ENCODE measurements at places on chromosomes 2 and 18.

DNA sequence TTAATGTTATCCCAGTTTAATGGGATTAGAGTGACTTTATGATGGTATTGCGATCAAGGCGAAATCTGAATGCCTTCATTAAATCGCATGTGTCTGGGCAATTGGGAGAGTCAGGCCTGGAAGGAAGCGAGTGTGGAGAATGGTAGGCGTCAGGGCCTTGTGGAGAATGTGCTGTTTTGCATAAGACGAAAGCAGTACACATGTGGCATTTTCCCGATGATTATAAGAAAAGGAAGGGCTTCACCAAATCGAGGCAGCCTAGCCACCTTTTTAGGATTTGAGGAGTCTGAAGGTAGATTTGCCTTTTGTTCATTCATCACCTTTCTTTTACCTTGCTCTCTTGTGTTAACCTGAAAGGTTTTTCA is 1.0 kb downstream of the ZNF532 start:
- DNase-seq: no peak

DNA sequence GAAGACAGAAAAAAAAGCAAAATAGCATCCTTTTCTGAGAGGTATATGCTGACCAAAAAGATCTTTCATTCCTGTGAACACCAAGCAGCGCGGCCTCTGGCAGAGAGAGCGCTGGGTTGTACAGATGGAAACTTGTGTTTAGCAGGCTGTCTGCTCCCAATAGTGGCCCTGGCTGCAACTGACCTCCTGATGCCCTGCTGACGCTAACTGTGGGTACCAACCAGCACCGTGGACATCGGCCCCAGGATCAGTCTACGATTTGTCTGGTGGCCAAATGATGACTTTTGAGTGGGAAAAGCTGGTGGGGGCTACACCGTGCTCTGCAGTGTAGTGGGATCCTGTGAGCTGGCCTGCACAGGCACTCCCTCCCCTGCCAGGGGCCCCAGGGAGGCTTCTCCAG is 15.7 kb downstream of the COA5 start:
- DNase-seq: no peak

- DNase-seq: no peak
Observed at GRCh38 chr18:7470101-7470500, 97.0 kb upstream of the PTPRM start.

DNA sequence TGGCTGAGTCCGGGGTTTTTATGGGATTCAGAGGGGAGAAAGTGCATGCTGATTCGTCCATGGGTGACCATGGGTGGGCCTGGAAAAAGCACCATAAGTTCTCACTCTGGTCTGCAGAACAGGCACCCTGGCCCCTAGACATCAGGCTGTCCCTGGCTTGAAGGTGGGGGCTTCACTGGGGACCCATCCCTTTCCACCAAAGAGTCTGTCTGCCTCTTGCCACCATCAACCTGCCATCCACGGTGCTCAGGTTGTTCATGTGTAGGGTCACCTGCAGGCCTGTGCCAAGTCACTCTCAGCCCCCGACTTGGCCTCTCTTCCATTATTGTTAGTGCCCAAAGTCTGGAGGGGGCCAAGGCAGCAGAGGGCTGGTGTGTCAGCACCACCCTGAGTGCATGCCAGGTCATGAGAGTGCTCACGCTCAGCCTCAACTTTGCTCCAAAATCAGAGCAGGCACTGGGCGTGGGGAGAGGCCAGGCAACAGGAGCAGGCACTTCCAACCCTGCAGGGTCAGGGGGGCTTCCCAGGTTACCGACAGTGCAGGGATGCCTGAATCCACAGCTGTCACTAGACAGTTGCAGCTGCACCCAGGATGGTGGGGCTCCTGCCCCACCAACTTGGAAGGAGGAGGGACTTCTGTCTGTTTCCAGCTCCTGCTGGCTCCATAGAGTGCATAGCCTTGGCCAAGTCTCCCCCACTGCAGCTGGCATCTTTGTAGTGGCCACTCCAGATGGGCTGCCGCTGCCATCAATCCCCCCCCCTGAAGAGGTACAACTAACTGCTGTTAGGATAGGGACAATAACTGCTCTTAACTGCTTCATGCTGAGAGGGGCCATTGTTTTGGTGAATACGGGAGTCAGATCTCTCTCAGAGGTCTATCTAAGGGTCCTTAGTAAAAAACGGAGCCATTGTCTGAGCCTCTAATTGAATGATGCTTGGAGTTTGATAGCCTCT is 209.3 kb downstream of the AKAIN1 start:
- DNase-seq: no peak

DNA sequence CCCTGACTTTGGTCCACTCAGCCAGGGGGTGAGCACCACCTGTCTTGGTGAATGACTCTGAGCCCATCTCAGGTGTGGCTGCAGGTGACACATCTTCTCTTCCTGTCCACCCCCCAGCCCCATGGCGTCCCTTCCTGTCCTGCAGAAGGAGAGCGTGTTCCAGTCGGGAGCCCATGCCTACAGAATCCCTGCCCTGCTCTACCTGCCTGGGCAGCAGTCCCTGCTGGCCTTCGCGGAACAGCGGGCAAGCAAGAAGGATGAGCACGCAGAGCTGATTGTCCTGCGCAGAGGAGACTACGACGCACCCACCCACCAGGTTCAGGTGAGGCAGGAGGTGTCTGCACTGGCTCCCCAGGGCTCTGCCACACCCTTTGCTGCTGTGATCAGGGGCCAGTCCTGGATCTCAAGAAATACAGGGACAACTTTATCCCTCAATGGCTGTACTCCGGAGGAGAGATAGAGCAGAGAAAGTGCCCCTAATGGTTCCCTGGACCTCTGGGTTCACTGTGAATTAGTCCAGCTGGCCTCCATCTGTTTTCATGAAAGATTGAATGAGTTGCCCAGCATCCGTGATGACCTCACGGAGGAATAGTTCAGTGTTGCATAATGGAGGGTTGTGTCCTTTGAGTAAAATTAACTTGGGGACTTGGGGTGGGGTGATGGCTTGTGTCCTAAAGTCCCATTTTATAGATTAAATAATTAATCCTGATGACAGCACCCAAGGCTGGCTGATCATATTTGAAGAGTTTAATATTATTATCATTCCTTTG is at the start of gene NEU2:
Gene NEU2 (plus strand): TSS at position 122 of the 770 bp plus-strand sequence. CDS start 0 bp downstream, at position 122.
- DNase-seq: no peak

- DNase-seq: no peak
Observed at GRCh38 chr2:237294460-237294859, 119.5 kb downstream of the COL6A3 start.

- DNase-seq: no peak
Observed at GRCh38 chr2:74532222-74532621, 2.5 kb downstream of the HTRA2 start.

GRCh38 chr18:57269756-57270155 is 82.6 kb upstream of the ST8SIA3 start:
- DNase-seq: no peak

DNA sequence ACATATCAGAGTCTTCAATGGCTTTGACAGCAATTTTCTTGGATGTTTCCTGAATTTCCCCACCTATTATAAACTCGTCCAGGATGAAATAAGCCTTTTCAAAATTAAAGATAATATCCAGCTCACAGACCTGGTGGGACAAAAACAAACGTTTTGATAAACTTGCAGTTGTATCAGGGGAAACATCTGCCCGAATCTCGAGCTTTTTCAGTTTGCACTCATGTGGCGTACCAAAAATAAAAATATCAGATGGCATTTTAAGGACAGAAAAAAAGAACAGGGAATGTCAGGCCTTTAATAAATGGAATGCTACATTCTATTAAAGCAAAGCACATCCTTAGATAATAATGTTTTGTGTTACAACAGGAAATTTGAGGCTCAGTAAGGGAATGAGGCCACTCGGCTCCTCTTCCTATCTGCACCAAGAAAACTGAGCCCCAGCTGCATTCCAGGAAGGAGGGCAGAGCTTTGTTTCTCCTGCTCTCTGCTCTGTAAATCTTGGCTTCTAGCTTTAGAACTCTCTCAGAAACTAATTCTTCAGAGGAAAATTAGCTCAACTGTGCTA is 72.1 kb downstream of the AP1S3 start:
- DNase-seq: no peak

GRCh38 chr18:79191956-79192355 is 122.8 kb downstream of the ATP9B start:
- no peak for DNase-seq

DNA sequence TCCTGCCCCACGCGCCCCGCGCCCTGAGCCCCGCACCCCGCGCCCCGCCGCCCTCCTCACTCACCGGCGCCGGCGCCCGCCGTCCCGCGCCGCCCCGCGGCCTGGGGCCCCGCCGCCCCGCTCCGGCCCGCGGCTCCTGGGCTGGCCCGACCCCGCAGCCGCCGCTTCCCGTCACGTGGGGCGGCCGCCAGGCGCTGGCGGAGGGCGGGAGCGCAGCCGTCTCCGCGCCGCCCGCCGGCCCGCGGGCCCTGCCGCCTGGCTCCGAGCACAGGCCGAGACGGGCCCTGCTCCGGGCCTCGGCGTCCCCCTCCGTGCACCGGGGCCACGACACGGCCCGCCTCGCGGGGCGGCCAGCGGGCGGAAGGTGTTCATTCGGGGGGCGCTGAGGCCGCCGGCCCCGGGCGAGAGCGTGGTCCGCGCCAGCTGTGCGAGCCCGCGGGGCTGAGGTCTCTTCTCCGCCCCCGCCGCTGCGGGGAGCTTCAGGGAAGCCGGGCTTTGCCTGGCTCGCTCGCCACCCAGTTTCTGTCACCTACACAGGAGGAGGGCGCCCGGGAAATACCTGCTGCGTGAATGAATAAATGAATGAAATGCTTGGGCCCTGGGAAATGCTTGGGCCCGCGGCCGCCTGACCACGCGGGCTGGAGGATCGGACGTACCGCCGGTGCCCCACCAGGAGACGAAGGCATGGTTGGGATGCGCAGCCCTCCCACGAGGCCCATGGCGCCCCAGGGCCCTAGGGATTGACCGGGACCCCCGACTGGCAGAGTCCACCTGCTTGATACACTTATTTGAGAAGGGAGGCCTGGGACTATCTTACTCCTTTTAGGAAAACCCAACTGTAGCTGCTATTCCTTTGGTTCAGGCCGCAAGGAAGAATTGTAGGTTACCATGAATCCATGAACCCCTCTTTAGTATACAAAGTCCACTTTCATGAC is at the start of gene TGFBRAP1:
Gene TGFBRAP1 (minus strand): TSS at position 175 of the 935 bp plus-strand sequence. CDS start 21,434 bp downstream, outside the sequence.
- DNase-seq: peak; percentile 69

DNA sequence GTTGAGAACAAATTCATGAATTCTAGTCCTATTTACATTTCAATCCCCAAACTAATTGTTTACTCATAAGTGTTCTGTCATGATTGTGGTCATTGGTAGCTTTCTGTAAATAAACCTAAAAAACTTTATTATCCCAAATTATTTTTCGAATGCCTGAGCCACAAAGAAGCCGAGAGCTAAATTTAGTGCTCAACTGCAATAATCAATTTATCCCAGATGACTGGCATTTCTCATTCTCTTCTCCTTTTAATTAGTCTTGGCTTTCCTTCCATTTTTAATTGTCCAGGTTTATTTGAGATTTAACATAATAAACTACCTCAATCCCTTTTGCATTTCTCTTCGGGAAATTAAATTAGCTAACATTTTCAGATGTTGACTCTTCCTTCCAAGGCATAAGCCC is 308.3 kb downstream of the ALK start:
- no peak for DNase-seq

- no peak for DNase-seq
Observed at GRCh38 chr2:211014376-211014775, 458.0 kb downstream of the CPS1 start.

- no peak for DNase-seq
Observed at GRCh38 chr2:181420259-181421130, 36.7 kb upstream of the ITGA4 start.

GRCh38 chr2:43321446-43321845 is 95.0 kb upstream of the ZFP36L2 start:
- no peak for DNase-seq

DNA sequence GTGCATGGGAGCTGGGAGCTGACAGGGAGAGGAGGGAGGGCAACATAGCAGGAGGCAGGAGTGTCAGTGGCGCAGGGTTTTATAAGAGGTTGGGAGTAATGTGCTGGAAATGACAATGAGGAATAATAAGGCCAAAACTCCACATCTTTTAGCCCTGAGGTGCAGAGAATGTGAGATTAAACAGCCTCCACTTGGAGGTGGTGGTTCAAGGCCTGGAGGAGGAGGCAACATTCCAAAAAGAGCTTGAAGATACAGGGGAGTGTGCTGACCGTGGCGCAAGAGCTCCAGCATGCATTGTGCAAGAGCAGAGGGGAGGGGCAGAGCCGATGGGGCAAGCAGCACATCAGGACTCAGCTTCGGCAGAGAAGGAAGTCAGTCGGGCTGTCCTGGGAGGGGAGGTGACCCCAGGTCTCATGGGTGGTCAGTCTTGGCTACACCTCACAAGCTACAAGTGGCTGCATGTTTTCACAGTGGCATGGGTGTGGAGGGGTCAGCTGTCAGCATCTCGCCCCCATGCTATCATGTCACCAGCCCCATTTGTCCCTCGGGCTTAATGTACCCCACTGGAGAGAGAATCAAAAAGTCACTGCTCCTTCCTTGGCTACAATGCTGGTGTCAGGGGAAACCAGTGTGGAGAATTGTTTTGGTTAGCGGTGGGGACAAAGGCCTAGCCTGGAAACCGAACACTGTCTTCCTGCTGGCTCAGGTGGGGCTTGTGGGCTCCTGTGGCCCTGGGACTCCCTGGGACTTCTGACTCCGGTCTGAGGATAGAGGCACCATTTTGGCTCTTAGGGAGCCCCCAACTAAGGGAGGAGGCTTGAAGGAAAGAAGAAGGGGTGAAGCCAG is 208.0 kb downstream of the ZFP36L2 start:
- DNase-seq: no peak

DNA sequence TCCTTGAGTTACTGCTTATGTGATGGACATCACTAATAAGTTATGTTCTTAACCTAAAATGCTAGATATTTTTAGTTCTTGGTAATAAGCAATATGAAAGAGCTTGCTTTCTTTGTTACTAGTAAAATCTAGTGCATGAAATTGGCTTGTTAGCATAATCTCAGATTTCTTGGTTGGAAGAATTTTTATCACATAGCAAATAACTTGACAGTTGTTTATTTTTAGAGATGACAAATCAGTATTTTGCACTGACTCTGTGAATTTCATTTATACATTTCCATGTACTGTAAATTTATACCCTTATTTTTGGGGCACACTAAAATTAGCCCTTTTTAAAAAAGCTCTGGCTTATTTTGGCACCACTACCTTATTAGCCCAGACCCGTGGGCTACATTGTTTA is 45.6 kb downstream of the LCLAT1 start:
- DNase-seq: no peak

DNA sequence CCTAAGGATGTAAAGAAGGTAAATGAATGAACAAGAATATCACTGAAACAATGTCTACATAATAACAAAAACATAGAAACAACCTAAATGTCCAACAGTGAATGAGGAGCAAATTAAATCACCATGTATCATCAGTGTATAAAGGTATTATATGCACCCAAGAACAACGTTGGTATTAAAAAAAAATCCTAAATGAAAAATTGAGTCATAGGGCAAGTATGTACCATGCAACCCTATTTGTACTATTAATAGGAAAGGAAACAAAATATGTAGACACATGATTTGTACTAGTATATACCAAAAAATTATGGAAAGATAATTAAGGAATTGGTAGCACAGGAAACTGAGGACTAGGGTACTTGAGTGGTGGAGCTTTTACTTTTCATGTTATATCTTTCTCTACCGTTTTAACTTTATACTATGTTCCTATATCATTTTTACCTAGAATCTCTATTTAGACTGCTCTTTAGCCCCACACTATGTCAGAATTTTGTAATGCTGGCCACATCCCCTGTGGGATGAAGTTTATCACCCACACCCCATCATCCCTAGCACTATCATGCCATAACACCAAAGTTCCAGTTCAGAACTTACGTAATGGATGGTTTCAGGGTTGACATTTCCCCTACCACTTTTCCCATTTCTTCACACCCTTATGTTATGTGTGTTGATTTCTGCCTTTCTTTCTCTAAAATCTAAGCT is 25.6 kb downstream of the IKZF2 start:
- DNase-seq: no peak

- DNase-seq: no peak
Observed at GRCh38 chr2:53098696-53099078, 668.9 kb upstream of the CHAC2 start.

- no peak for DNase-seq
Observed at GRCh38 chr2:26148501-26148900, 24.4 kb upstream of the GAREM2 start.
